Mesothelial cell of epicardium (in vitro differentiated cells): ENCODE measurements at places on chromosomes 7 and 10. TPM values are rescaled to one million over a fixed set of nuclear protein-coding genes. Genes with fewer than 3 reads are reported as not detected.
A peak's percentile ranks its signal among the peaks of the same experiment; 100 is the strongest.

- H3K27me3 ChIP-seq, result no peaks in the 10 kb centered on the region
- H3K4me3 ChIP-seq, result no peak overlapping the region
- no peaks in the 10 kb centered on the region for H3K36me3 ChIP-seq
- peak; percentile 31 for DNase-seq
- peaks cover 2% of the 10 kb centered on the region for H3K4me1 ChIP-seq
Observed at GRCh38 chr10:120926611-120927010, 75.4 kb downstream of the WDR11 start.

DNA sequence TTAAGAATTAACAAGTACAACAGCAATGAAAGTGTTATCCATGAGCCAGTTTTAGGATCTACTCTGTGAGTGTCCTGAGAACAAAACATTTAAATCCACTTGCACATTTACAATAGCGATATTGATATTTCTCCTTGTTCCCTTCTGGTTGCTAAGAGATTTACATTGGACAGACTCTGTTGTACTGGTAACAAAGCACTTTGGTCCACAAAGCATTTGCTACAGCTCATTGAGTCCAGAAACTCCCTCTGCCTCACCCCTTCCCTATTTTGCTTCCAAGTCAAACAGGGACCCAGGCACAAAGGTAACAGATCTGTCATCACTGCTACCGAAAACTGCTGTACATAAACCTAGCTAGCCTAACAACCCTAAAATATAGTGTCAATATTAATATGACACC lies 2.1 kb downstream of the ANK3 start:
- H3K36me3 ChIP-seq, result no peaks in the 10 kb centered on the region
- peak overlapping the region; percentile 65 for H3K27ac ChIP-seq
- no peak overlapping the region for H3K4me3 ChIP-seq
- no peak for DNase-seq
- peaks cover 48% of the 10 kb centered on the region for H3K4me1 ChIP-seq
- no peaks in the 10 kb centered on the region for H3K27me3 ChIP-seq

Gene XRCC2
- 6.7 to 7.3 TPM (median 7.0 TPM) in 3 replicates for total RNA-seq

Gene PON1
- not detected in 3 replicates for total RNA-seq

Gene CCDC6
- total RNA-seq, result 49.3 to 51.4 TPM (median 50.5 TPM) in 3 replicates
